ENCODE measurements at places on chromosomes 2 and 18.

- H3K27me3 ChIP-seq = peaks cover 2% of the 10 kb centered on the region
- H3K27ac ChIP-seq = no peak overlapping the region
- peaks cover 23% of the 10 kb centered on the region for H3K4me1 ChIP-seq
- no peak for DNase-seq
- H3K4me3 ChIP-seq = no peak overlapping the region
- no peaks in the 10 kb centered on the region for H3K36me3 ChIP-seq
These were observed 67.9 kb downstream of the SETBP1 start for GRCh38 chr18:44748582-44748981.

GRCh38 chr2:17122887-17123501 lies 395.2 kb downstream of the RAD51AP2 start:
- no peaks in the 10 kb centered on the region for H3K36me3 ChIP-seq
- H3K27ac ChIP-seq = no peak overlapping the region
- no peaks in the 10 kb centered on the region for H3K27me3 ChIP-seq
- peak; percentile 3 for DNase-seq

GRCh38 chr18:21629089-21629832 lies 17.1 kb downstream of the SNRPD1 start:
- H3K36me3 ChIP-seq = peaks cover 35% of the 10 kb centered on the region
- H3K4me1 ChIP-seq = no peaks in the 10 kb centered on the region
- H3K27ac ChIP-seq = no peak overlapping the region
- H3K4me3 ChIP-seq = no peak overlapping the region

- H3K36me3 ChIP-seq = peaks cover 14% of the 10 kb centered on the region
- no peak overlapping the region for H3K4me3 ChIP-seq
- peak; percentile 53 for DNase-seq
These were observed 20.0 kb downstream of the TMEM127 start for GRCh38 chr2:96245609-96246390.

DNA sequence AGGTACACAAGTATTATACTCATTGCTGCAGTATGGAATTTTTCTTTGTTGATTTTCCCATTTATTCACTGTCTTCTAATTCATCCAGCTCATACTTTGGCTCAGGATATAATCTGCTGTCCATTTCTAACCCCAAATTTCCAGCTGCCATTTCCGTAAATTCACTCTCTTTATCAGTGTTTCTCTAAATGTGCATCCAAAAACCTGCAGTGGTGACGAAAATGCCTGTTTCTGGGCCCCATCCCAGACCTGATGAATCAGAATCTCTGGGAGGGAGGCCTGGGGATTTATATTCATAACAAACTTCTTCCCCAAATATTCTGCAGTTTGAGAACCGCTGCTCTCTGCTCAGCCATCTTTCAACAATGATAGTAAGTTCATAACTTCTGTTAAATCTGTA lies 86.6 kb downstream of the VWC2L start:
- H3K4me3 ChIP-seq = no peak overlapping the region
- no peaks in the 10 kb centered on the region for H3K36me3 ChIP-seq
- no peaks in the 10 kb centered on the region for H3K27me3 ChIP-seq
- H3K4me1 ChIP-seq = no peaks in the 10 kb centered on the region
- H3K27ac ChIP-seq = no peak overlapping the region
- no peak for DNase-seq

DNA sequence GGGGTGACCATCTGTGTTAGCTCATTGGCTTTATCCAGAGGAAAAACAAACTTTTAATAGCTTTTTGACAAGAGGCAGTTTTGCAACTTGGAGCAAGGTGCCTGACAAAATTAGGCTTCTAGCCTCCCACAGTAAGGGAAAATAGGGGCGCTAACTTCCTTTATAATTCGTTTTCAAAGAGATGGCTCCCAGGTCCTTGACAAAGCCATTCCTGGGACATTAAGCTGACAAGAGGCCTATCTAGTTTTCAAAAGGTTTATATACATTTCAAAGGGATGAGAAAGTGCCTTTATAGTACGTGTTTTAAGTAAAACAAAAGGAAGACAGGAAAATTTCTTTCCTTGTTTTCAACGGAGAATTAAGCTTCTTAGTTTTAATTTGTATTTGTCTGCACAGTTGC lies 159.4 kb upstream of the GCFC2 start:
- no peak overlapping the region for H3K27ac ChIP-seq
- no peaks in the 10 kb centered on the region for H3K4me1 ChIP-seq
- DNase-seq = no peak
- H3K36me3 ChIP-seq = no peaks in the 10 kb centered on the region

GRCh38 chr2:181858600-181858999 lies 32.9 kb upstream of the ITPRID2 start:
- H3K36me3 ChIP-seq = no peaks in the 10 kb centered on the region
- no peak for DNase-seq
- no peak overlapping the region for H3K4me3 ChIP-seq
- H3K27me3 ChIP-seq = no peaks in the 10 kb centered on the region

DNA sequence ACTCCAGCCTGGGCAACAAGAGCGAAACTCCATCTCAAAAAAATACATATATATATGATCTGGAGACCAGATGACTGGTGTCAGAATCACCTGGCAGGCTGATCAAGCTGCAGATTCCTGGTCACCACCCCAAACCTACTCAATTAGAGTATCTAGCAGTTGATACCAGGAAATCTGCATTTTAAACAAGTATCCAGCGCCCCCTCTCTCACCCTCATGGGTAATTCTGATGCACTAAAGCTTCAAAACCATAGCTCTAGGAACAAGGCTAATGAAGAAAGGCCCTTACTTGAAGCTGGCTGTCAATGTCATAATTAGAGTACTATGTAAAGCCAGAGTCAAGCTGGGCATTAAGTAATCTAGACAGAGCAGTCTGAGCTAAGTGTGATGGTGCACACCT lies 25.0 kb upstream of the PCBP1 start:
- H3K4me3 ChIP-seq = no peak overlapping the region
- peaks cover 59% of the 10 kb centered on the region for H3K36me3 ChIP-seq
- no peak overlapping the region for H3K27ac ChIP-seq
- no peaks in the 10 kb centered on the region for H3K4me1 ChIP-seq
- no peaks in the 10 kb centered on the region for H3K27me3 ChIP-seq

- no peak overlapping the region for H3K4me3 ChIP-seq
- no peaks in the 10 kb centered on the region for H3K27me3 ChIP-seq
- no peak overlapping the region for H3K27ac ChIP-seq
- no peak for DNase-seq
- peaks cover 13% of the 10 kb centered on the region for H3K4me1 ChIP-seq
These were observed 26.9 kb upstream of the CASP10 start for GRCh38 chr2:201156036-201156435.

DNA sequence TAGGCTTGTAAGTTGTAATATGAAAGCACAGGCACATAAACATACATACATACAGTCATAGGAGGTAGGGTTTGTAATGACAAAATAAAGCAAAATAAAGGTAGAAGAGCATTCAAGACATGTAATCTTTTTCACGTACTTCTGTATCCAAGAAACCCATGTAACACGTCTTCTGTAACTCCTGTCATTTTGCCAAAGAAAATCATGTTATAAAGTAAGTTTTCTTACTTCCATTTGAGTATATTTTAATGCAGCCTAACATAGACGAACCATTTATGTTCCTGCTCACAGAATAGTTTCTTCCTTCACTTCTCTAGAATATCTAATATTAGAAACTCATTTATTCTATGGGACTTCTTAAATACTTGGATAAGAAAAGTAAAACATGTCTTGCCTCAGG lies 1884.0 kb upstream of the CELF4 start:
- H3K27ac ChIP-seq = no peak overlapping the region
- DNase-seq = peak; percentile 38
- no peaks in the 10 kb centered on the region for H3K27me3 ChIP-seq
- H3K4me3 ChIP-seq = no peak overlapping the region
- H3K36me3 ChIP-seq = no peaks in the 10 kb centered on the region

All from muscle of leg (tissue), 16 donors.